ENCODE measurements at places on chromosomes 7 and 10. TPM values are rescaled to one million over a fixed set of nuclear protein-coding genes. Genes with fewer than 3 reads are reported as not detected.

The ICA1 gene
- 6.8 TPM for total RNA-seq

The BICC1 gene
- total RNA-seq, result 9.3 TPM

The PPP1R3C gene
- 9.9 TPM for total RNA-seq

The C10orf95 gene
- total RNA-seq, result not detected

The DRGX gene
- not detected for total RNA-seq

The MACC1 gene
- 11.1 TPM for total RNA-seq

The ADO gene
- 20.3 TPM for total RNA-seq

The ACTL6B gene
- total RNA-seq, result not detected

The IGFBP3 gene
- total RNA-seq, result 1,171 TPM

The CCL24 gene
- not detected for total RNA-seq

The ERVW-1 gene
- 0.24 TPM for total RNA-seq

DNA sequence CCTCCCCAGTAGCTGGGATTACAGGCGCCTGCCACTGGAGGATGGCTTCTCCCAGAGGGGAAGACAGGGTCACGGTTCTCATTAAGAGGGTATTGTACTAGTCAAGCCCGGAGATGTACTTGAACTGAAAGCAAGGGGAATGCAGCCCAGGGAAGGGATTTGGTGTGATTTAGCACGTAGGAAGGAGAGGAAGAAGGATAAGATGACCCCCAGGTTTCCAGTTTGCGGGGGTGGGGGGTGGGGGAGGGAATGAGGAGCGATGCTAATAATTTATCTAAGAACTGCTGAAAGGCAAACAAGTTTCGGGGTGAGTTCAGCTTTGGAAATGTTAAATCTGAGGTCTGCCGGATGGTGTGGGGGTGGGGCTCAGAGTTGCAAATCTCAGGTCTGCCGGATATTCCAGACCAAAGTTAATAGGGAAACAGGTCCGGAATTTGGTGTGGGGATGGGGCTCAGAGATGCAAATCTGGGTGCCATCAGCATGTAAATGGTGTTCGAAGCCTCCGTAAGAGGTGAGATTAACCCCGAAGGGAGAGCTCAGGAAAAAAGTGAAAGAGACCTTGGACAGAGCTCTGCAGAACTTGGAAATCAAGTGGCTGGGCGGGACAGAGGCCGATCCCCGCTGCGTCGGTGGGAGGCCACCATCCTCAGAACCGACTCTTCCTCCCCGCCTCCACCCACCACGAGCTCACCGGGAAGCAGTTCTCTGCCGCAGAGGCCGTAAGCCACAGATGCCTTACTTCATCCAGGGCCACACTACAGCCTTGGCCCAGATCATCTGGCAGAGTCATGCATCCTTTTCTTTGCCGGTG, 1.6 kb upstream of the SEPHS1 start:
- peaks cover 33% of the 10 kb centered on the region for H3K27me3 ChIP-seq
- DNase-seq, result peak; percentile 51
- no peaks in the 10 kb centered on the region for H3K36me3 ChIP-seq
- H3K4me1 ChIP-seq, result peaks cover 36% of the 10 kb centered on the region
- peak overlapping the region; percentile 92 for H3K27ac ChIP-seq

DNA sequence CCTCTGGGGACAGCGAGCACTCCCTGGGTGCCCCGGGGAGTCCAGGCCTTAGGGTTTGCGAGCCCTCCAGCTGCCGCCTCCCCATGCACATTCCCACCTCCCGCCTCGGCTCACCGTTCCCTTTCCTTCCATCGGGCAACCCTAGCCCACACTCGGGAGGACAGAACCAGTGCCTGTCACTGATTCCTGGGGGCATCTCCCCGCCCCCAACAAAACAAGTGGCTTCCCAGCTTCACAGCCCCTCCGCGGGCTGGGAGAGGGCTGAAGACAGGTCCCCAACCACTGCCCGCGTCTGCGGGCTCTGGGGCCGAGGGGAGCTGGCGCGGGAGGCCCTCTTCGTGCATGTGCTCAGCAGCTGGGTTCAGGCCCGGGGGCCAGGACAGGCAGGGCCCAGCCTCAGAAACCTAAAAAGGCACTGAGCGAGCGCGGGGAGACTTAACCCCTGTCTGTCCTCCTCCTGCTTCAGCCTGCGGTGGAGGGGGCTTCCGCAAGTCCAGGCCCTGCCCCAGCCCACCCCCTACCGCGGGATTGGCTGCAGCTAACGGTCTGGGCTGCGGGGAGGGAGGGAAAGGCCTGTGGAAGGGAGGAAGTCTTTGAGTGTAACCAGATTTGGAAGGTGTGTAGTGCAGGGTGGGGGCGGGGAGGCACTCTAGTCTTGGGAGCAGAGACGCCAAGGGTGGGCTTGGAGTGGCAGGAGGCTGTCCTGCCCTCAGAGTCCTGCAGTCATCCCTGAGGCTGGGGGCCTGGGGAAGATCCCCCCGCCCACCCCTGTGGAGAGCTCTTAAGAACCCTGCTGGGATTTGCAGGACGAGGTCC, 1.2 kb downstream of the FLNC start:
- H3K27ac ChIP-seq, result peak overlapping the region; percentile 98
- peaks cover 3% of the 10 kb centered on the region for H3K36me3 ChIP-seq
- H3K4me3 ChIP-seq, result peak overlapping the region; percentile 88
- peak; percentile 66 for DNase-seq
- peaks cover 8% of the 10 kb centered on the region for H3K27me3 ChIP-seq

DNA sequence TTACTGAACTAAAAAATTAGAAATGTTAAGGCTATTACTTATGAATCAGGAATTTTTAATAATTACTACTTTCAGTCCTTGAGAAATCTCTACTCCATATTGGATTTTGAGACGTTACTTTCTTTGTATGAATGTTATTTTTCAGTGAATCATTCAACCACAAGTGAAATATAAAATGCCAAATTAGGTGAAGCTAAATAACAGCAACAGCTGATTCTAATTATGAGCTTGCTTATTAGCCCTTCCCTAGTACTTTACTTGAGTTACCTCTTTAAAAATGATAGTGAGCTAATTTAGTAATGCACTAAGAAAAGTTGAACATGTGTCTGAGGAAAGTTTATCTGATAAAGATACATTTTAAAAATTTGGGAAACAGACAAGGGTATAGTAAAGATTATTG, 51.4 kb downstream of the PCGF5 start:
- no peaks in the 10 kb centered on the region for H3K4me1 ChIP-seq

- H3K27me3 ChIP-seq, result no peaks in the 10 kb centered on the region
- no peak overlapping the region for H3K4me3 ChIP-seq
- no peak overlapping the region for H3K27ac ChIP-seq
- no peak for DNase-seq
- H3K4me1 ChIP-seq, result peaks cover 43% of the 10 kb centered on the region
- H3K36me3 ChIP-seq, result peaks cover 22% of the 10 kb centered on the region
These were observed 8.5 kb downstream of the NRP1 start for GRCh38 chr10:33325929-33326328.

DNA sequence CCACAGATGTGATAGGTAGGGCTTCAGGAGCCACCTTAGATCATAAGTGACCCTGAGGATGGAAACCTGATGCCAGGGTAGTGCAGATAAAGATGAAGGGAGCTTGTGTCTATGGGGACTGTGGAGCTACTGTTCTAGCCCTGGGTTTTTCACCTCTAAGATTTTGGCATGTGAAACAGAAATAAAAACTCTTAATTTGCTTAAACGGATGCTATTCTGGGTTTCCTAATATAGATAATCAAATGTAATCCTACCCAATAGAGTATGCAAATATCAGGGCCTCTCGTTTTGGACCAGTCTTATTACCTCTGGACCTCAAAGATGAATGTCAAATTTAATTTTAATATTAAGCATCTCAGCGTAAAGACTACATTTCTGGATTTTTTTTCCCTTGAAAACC, 49.3 kb downstream of the ABCB4 start:
- H3K4me1 ChIP-seq, result peaks cover 5% of the 10 kb centered on the region
- H3K27ac ChIP-seq, result no peak overlapping the region

DNA sequence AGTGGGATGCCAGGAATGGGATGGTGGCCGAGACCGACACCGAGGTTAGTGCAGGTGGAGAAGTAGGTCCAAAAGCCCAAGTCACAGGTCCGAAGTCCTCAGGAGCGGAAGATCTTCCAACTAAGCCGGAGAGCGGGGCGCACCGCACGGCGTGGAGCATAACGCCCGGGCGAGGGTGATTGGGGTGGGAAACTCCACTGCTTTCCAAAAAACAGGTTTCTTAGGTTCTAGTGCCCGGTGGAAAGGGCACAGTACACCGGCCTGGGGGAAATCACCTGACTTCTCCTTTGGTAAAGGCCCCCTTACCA, 11.4 kb upstream of the SPAG6 start:
- peaks cover 9% of the 10 kb centered on the region for H3K4me1 ChIP-seq
- DNase-seq, result no peak
- peaks cover 79% of the 10 kb centered on the region for H3K27me3 ChIP-seq
- H3K27ac ChIP-seq, result no peak overlapping the region

GRCh38 chr10:99983280-99983988, 26.3 kb downstream of the DNMBP start:
- H3K36me3 ChIP-seq, result no peaks in the 10 kb centered on the region
- peak; percentile 43 for DNase-seq
- no peaks in the 10 kb centered on the region for H3K27me3 ChIP-seq
- peak overlapping the region; percentile 92 for H3K27ac ChIP-seq
- H3K4me1 ChIP-seq, result peaks cover 51% of the 10 kb centered on the region
- H3K4me3 ChIP-seq, result peak overlapping the region; percentile 9

DNA sequence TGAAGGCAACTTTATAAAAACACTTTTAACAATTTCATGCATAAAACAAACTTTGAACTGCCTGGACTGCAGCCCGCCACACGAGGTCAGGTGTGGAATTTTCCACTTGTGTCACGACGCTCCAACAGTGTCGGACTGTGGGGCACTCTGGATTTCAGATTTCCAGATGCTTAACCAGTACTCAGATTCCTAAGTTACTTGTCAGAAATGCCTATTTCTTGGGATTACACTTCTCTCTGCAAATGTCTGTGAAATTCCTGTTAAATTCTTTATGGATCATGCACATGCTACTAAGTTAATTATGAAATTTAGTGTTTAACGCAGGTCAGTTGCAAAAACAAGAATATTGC, 473 bp upstream of the GPER1 start:
- peaks cover 33% of the 10 kb centered on the region for H3K4me1 ChIP-seq
- DNase-seq, result no peak
- no peaks in the 10 kb centered on the region for H3K27me3 ChIP-seq
- H3K36me3 ChIP-seq, result peaks cover 8% of the 10 kb centered on the region
- peak overlapping the region; percentile 76 for H3K4me3 ChIP-seq
- peak overlapping the region; percentile 71 for H3K27ac ChIP-seq

GRCh38 chr10:131437556-131438475, 126.3 kb upstream of the TCERG1L start:
- H3K4me1 ChIP-seq, result peaks cover 17% of the 10 kb centered on the region
- no peak overlapping the region for H3K27ac ChIP-seq
- no peaks in the 10 kb centered on the region for H3K36me3 ChIP-seq
- H3K4me3 ChIP-seq, result no peak overlapping the region
- no peak for DNase-seq
- peaks cover 84% of the 10 kb centered on the region for H3K27me3 ChIP-seq

DNA sequence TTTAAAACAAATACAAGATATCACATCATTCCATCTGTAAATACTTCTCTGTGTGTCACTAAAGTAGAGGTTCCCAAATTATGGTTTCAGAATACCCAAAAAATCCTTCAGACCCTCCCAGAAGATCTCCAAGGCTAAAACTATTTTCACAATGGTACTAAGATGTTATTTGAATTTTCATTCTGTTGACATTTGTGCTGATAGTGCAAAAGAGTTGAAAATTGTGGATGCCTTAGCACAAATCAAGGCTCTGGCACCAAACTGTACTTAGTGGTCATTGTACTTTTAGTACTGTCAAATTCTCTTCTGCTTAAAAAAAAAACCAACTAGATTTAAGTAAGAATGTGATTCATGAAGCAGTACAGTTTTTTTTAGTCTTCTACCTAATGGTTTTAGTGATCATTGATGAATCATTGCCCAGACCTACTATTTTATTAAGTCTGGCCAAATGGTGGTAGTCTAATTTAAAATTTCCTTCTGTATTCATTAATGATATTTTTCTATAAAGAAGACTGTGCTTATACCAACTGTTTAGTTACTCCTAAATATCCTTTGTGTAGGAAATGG, 50.5 kb downstream of the TPST1 start:
- H3K4me1 ChIP-seq, result peaks cover 4% of the 10 kb centered on the region
- H3K27ac ChIP-seq, result no peak overlapping the region
- H3K36me3 ChIP-seq, result peaks cover 2% of the 10 kb centered on the region
- DNase-seq, result no peak

DNA sequence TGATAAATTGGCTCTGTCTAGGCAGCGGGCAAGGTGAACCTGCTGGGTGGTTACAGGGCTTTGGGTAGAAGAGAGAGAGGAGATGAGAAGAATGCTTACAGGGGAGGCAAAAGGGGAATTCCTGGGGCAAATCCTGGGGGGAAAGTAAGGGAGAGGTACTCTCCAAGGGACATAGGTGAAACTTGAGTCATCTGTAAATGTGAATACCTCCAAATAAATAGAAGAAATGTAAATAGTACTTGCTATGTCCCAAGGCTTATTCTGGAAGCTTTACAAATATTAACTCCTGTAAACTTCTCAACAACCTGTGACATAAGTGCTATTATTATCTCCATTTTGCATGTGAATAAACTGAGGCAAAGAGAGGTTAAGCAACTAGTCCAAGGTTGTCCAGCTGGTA, 57.7 kb upstream of the CDK13 start:
- no peak for DNase-seq
- peaks cover 42% of the 10 kb centered on the region for H3K4me1 ChIP-seq
- H3K27ac ChIP-seq, result peak overlapping the region; percentile 79
- H3K36me3 ChIP-seq, result no peaks in the 10 kb centered on the region
- no peak overlapping the region for H3K4me3 ChIP-seq

DNA sequence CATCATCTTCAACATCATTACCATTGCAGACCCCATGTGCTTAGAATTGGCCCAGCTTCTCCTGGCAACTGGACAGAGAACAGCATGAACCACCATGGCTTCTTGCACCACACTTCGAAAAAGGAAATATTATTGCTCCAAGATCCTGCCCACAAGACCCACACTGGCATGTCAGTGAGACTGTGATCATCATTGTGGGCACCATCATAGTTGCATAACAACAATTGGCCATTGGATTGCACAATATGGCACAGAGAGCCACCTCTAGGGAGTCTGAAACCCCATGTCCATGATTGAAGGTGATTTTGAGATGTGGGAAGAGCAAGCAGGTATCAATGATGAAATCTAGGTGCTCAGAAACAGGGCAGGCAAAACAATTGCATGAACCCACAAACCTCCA, 918.9 kb downstream of the GRID1 start:
- H3K27ac ChIP-seq, result no peak overlapping the region
- H3K4me3 ChIP-seq, result no peak overlapping the region
- DNase-seq, result no peak
- H3K4me1 ChIP-seq, result peaks cover 4% of the 10 kb centered on the region
- H3K27me3 ChIP-seq, result peaks cover 2% of the 10 kb centered on the region
